Upper lobe of right lung (tissue), 1 donor: ENCODE measurements at places on chromosomes 7 and 10.
A peak's percentile ranks its signal among the peaks of the same experiment; 100 is the strongest.

- DNase-seq: no peak
- no peaks in the 10 kb centered on the region for H3K36me3 ChIP-seq
- no peak overlapping the region for H3K4me3 ChIP-seq
- H3K27ac ChIP-seq: no peak overlapping the region
- no peaks in the 10 kb centered on the region for H3K4me1 ChIP-seq
- no peaks in the 10 kb centered on the region for H3K27me3 ChIP-seq
Observed at GRCh38 chr7:108048422-108048821, 45.5 kb upstream of the LAMB1 start.

DNA sequence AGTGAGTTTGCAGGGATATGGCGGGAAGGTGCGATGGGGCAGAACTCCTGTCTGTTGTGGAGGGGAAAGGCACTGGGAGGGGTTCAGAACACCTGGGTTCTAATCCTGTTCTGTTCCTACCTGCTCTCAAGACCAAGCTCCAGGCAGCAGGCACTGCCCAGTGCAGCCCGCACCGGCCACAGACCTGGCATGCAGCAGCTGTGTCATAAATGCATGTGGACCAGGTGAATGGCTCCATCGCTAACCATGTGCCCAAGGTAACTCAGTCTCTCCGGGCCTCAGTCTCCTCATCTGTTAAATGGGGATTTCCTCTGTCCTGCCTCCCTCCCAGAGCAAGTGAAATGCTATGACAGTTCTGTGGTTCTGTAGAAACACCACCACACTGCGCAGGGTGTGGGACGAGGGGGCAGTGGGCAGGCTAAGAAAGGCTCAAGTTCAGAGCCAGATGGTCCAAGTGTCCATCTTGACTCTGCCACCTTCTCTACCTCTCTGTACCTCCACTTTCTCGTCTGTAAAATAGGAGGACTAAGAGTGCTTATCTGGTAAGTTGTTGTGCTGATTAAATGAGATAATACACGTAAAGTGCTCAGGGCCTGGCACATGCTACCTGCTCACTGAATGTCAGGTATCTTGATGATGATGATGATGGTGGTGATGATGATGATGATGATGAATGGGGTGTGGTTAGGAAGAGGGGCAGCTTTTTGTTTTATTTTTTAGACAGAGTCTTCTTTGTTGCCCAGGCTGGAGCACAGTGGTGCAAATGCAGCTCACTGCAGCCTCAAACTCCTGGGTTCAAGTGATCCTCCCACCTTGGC is 22.9 kb downstream of the ATP6V1F start:
- H3K27me3 ChIP-seq: peaks cover 4% of the 10 kb centered on the region
- H3K4me1 ChIP-seq: no peaks in the 10 kb centered on the region
- no peaks in the 10 kb centered on the region for H3K36me3 ChIP-seq
- no peak for DNase-seq
- no peak overlapping the region for H3K4me3 ChIP-seq

DNA sequence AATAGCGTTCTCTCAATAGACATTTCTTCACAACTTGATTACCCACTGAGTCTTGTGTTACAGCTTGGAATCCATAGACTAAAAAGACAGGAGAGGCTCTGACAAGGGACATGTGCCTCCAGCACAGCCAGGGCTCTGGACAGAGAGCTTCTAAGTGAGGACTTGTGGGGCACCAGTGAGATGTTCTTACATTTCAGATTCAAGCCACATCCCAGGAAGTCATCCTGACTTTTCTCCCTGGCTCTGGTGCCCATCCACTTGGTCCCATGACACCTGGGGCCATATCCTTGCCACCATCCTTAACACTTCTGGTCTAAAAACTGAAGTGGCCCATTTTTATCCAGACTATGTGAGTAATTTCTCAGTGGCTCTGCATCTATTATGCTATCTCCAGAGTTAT is 440.1 kb downstream of the TCERG1L start:
- H3K27me3 ChIP-seq: no peaks in the 10 kb centered on the region
- no peaks in the 10 kb centered on the region for H3K4me1 ChIP-seq
- H3K27ac ChIP-seq: no peak overlapping the region

- DNase-seq: no peak
- no peak overlapping the region for H3K27ac ChIP-seq
- no peak overlapping the region for H3K4me3 ChIP-seq
- peaks cover 6% of the 10 kb centered on the region for H3K4me1 ChIP-seq
- H3K36me3 ChIP-seq: peaks cover 22% of the 10 kb centered on the region
Observed at GRCh38 chr7:55515569-55516279, 56.6 kb downstream of the VOPP1 start.

DNA sequence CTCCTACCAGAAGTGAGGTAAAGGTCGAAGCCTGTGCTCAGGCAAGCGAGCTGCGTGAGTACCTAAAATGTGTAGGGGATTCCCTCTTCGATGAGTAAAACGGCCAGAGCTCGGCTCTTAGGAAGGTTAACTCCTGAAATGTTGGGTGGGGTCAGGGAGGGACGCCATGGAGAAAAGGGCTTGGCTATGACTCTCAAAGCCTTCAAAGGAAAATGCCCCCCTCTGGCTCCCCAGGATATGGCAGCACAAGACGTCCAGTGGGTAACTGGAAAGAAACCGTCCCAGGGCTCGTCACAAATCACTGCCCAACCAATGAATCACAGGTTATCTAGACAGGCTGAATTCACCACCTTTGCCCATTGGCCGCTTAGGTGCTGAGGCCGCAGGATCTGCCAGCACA is 58.0 kb downstream of the CALML3 start:
- H3K27ac ChIP-seq: no peak overlapping the region
- H3K36me3 ChIP-seq: no peaks in the 10 kb centered on the region
- H3K4me1 ChIP-seq: no peaks in the 10 kb centered on the region
- H3K4me3 ChIP-seq: no peak overlapping the region
- H3K27me3 ChIP-seq: no peaks in the 10 kb centered on the region

DNA sequence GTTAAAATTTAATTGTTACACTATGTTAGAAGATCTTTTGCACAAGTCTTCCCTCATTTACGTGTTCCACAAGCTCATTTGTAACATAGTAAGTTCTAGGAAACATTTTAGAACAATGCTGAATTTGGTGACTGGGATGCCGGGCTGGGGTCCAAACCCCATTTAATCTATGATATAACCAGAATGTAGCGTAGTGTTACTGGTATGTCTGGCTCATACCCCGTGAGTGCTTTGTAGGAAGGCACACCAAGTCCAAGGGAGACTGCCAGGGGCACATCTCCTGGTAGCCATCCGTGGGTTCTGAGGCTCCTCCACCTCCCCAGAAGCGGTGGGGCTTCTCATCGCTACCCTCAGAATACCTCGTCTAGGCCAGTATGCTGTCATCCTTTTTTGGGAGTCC is 21.3 kb upstream of the TMEM236 start:
- no peak for DNase-seq
- H3K4me3 ChIP-seq: no peak overlapping the region
- H3K27ac ChIP-seq: no peak overlapping the region
- H3K4me1 ChIP-seq: peaks cover 3% of the 10 kb centered on the region

GRCh38 chr7:910441-910861 is 34.1 kb downstream of the GET4 start:
- H3K27me3 ChIP-seq: no peaks in the 10 kb centered on the region
- no peak overlapping the region for H3K4me3 ChIP-seq
- H3K4me1 ChIP-seq: peaks cover 6% of the 10 kb centered on the region
- no peak overlapping the region for H3K27ac ChIP-seq
- no peak for DNase-seq

DNA sequence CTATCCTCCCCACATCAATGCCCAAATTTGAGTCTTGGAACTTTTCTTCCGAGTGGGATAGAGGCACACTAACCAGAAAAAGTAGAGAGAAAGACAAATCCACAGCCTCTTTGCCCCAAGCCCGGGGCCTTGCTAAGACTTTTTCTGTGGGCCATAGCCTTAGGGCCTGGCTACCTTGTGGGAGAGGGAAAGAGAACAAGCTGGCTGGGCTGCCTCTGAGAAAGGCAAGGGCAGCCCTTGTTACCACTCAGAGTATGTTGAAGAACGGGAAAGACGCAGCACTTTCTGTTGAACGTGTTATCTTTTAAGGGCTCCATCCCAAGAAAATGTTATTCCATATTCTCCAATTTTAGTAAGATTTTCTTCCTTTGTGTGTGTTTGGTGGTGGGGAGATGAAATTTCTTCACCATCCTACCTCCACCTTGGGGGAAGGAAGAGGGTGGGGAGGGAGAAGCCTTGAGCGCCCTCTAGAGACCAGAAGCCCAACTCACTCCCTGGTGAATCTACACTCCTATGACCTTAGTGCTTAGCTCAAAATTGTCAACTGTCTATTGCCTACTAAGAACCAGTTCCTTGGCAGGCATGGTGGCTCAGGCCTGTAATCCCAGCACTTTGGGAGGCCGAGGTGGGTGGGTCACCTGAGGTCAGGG is 3.9 kb upstream of the NRF1 start:
- H3K36me3 ChIP-seq: peaks cover 4% of the 10 kb centered on the region
- no peaks in the 10 kb centered on the region for H3K27me3 ChIP-seq
- H3K27ac ChIP-seq: no peak overlapping the region
- DNase-seq: no peak
- H3K4me3 ChIP-seq: no peak overlapping the region

- peaks cover 42% of the 10 kb centered on the region for H3K4me1 ChIP-seq
- no peaks in the 10 kb centered on the region for H3K36me3 ChIP-seq
- peak overlapping the region; percentile 27 for H3K27ac ChIP-seq
- H3K27me3 ChIP-seq: no peaks in the 10 kb centered on the region
- no peak overlapping the region for H3K4me3 ChIP-seq
- DNase-seq: peak; percentile 40
Observed at GRCh38 chr10:125064681-125065492, 95.5 kb downstream of the CTBP2 start.

GRCh38 chr10:13340626-13341376 is 7.3 kb downstream of the SEPHS1 start:
- no peak overlapping the region for H3K27ac ChIP-seq
- peaks cover 8% of the 10 kb centered on the region for H3K4me1 ChIP-seq
- H3K27me3 ChIP-seq: no peaks in the 10 kb centered on the region
- H3K36me3 ChIP-seq: peaks cover 6% of the 10 kb centered on the region
- no peak for DNase-seq
- H3K4me3 ChIP-seq: no peak overlapping the region

GRCh38 chr7:100612730-100613390 is 520 bp downstream of the MOSPD3 start:
- DNase-seq: peak; percentile 69
- H3K27me3 ChIP-seq: no peaks in the 10 kb centered on the region
- peak overlapping the region; percentile 78 for H3K4me3 ChIP-seq
- H3K27ac ChIP-seq: peak overlapping the region; percentile 95

DNA sequence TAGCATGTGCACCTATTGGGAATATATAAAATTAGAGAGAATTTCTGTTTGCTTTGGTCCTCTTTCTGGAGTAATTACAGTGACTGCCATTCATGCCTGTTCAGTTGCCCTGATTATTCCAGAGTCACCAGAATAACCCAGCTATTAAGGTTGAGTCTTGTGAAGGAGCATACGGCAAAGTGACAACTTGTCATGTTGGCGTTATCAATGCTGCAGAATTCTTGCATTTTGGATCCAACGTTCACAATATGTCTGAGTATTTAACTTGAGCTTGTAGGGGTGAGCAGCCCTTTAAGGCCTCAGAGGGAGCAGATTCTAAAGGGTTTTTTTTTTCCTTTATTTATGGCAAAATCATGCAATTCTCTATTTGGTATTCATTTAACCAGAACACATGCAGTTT is 419.4 kb upstream of the MGMT start:
- H3K4me3 ChIP-seq: no peak overlapping the region
- no peak overlapping the region for H3K27ac ChIP-seq
- H3K27me3 ChIP-seq: peaks cover 11% of the 10 kb centered on the region
- no peaks in the 10 kb centered on the region for H3K36me3 ChIP-seq
- H3K4me1 ChIP-seq: no peaks in the 10 kb centered on the region
- no peak for DNase-seq

GRCh38 chr10:44576702-44577191 is 191.8 kb upstream of the CXCL12 start:
- no peaks in the 10 kb centered on the region for H3K27me3 ChIP-seq
- no peaks in the 10 kb centered on the region for H3K36me3 ChIP-seq
- H3K4me3 ChIP-seq: no peak overlapping the region
- no peaks in the 10 kb centered on the region for H3K4me1 ChIP-seq
- peak overlapping the region; percentile 9 for H3K27ac ChIP-seq
- DNase-seq: no peak

DNA sequence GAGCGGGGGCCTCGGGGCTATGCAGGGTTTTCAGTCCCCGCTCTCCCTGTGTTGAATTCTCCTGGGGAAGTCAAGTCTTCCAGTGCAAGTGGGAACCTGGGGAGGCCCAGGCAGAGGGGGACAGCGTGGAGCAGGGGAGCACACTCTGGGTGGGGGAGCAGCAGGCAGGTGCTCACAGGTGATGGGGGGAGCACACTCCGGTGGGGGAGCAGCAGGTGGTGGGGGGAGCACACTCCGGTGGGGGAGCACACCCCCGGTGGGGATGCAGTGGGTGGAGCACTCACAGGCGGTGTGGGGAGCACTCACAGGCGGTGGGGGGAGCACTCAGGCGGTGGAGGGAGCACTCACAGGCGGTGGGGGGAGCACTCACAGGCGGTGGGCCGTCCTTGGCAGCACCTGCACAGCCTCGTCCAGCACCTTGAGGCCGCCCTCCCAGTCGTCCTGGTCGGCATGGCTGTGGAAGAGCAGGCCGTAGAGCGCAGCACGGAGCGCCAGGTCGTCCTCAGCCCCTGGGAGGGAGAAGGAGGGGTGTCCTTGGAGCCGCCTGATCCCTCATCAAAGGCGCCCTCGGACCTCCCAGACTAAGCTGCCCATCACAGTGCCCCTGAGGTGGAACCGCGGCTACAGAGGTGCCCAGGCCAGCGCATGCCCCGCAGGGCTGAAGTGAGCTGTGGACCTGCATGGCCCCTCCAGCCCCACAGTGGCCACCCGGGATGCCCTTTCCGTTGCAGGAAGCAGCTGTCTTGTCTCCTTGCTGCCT is 56.7 kb downstream of the CFAP46 start:
- peaks cover 18% of the 10 kb centered on the region for H3K27me3 ChIP-seq
- peak; percentile 63 for DNase-seq
- no peak overlapping the region for H3K27ac ChIP-seq

GRCh38 chr7:51224811-51225595 is 91.6 kb downstream of the COBL start:
- H3K27me3 ChIP-seq: no peaks in the 10 kb centered on the region
- peak; percentile 75 for DNase-seq
- no peak overlapping the region for H3K4me3 ChIP-seq
- H3K4me1 ChIP-seq: peaks cover 16% of the 10 kb centered on the region
- no peak overlapping the region for H3K27ac ChIP-seq
- no peaks in the 10 kb centered on the region for H3K36me3 ChIP-seq

- no peaks in the 10 kb centered on the region for H3K27me3 ChIP-seq
- no peak overlapping the region for H3K27ac ChIP-seq
- DNase-seq: no peak
- H3K4me3 ChIP-seq: no peak overlapping the region
- H3K4me1 ChIP-seq: peaks cover 5% of the 10 kb centered on the region
- H3K36me3 ChIP-seq: no peaks in the 10 kb centered on the region
Observed at GRCh38 chr10:78211561-78212051, 177.9 kb downstream of the RPS24 start.

DNA sequence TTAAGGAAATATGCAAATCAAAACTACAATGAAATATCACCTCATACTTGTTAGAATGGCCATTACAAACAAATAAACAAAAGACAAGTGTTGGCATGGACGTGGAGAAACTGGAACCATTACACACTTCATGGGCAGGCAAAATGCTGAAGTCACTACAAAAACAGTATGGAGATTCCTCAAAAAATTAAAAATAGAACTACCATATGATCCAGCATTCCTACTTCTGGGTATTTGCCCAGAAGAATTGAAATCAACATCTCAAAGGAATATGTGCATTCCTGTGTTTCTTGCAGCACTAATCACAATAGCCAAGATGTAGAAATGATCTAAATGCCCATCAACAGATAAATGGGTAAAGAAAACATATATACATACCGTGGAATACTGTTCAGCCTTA is 83.6 kb downstream of the NRCAM start:
- H3K27me3 ChIP-seq: no peaks in the 10 kb centered on the region
- H3K36me3 ChIP-seq: no peaks in the 10 kb centered on the region
- no peak overlapping the region for H3K4me3 ChIP-seq
- no peak overlapping the region for H3K27ac ChIP-seq
- H3K4me1 ChIP-seq: no peaks in the 10 kb centered on the region
- DNase-seq: no peak
